ENCODE measurements at places on chromosomes 6 and 20. TPM values are rescaled to one million over a fixed set of nuclear protein-coding genes. Genes with fewer than 3 reads are reported as not detected.

NMBR gene
- not detected for total RNA-seq

DNA sequence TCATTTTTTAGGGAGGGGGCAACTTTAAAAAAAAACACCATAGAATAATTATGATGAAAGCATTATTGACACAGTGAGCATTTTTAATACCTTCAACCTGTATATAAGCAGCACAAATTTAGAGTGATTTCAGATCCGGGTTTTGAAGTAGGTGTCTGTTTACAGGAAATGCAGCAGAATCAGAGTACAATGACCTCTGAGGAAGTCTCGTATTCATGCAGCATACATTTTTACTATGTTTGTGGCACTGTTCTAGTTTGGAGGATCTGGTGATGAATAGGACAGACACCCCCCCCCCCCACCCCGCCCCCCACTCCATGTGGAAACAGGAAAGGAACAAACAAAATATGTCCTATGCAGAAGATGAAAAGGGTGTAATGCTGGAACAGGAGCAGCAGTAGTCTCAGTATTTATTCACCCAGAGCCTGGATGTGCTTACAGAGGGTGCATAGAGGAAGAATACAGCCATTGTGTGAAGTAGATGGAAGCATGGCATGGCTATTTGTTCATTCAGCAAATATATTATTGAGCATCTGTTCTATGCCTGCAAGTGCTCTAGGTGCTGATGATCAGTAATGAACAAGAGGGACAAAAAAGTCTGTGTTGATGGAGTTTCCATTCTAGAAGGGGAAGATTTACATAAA is 19.7 kb downstream of the VAPB start:
- no peak for DNase-seq

DNA sequence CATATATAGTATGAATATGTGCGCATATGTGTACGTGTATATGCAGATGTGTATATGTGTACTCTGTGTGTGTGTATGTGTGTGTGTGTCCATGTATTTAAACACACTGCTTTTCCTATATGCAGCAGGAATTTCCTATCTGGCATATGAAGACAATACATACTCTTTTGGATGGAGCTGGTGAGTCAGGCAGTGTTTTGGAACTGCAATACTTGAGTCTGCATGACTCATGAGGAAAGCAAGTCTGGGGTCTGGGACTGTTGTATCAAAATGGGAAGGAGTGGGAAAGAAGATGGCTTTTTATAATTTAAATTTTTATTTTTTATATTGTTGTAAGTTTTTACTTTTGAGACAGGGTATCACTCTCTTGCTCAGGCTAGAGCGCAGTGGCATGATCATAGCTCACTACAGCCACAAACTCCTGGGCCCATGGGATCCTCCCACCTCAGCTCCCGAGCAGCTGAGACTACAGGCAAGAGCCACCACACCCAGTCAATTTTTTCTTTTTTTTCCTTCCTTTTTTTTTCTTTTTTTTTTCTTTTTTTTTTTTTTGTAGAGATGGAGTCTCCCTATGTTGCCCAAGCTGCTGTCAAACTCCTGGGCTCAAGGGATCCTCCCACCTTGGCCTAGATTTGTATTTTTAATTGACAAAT is 72.2 kb downstream of the ATXN1 start:
- no peak for DNase-seq

DNA sequence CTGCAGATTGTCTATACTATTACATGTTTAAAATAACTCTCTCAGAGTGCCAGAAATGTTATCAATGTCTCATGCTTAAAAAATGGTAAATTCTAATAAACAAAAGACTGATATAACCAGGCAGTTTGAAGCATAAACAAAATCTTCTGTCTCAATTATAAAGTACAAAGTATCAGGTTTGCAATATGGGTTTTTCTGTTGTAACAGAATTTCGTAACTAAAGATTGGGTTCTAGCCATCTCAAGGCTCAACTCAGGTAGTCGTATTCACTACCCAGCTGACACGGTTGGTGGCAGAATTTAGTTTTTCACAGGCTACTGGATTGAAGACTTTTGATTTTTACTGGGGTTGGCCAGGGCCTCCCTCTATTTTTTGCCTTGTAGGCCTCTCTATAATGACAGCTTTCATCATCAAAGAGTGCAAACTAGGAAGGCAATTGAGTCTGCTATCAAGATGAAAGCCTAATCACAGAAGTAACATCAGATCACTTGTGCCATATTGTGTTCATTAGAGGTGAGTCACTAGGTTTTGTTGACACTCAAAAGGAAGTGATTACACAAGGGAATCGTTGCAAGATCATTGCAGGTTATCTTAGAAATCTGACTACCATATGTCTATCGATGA is 3.6 kb downstream of the CYP39A1 start:
- DNase-seq = no peak

- no peak for DNase-seq
Measured at GRCh38 chr6:6771964-6772363, 183.4 kb downstream of the LY86 start.

HLA-DQB1 gene
- total RNA-seq = 15.3 TPM

DNA sequence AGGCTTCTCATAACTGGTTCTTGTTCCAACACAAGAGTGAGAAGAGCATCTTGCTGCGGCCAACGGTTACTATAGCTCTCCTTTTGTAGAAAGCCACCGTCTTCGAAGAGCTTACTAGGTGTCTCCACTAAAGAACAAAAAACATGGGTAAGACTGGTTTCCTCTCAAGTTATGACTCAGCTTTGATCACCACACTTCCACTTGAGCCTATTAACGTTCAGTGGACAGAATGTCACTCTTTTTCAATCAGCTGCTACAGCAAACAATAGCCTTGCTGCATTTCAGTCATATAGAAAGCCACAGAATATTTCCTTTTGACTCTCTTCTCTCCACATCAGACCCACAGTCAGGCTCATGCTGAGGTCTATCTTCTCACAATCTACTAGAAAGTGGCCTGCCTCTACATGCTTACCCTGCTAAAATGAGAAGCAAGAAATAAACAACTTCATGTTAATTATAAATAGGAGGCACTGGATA is 243.5 kb upstream of the PREP start:
- DNase-seq = no peak

GNAS-AS1 gene
- total RNA-seq = 0.80 TPM

CRISP3 gene
- not detected for total RNA-seq

DNA sequence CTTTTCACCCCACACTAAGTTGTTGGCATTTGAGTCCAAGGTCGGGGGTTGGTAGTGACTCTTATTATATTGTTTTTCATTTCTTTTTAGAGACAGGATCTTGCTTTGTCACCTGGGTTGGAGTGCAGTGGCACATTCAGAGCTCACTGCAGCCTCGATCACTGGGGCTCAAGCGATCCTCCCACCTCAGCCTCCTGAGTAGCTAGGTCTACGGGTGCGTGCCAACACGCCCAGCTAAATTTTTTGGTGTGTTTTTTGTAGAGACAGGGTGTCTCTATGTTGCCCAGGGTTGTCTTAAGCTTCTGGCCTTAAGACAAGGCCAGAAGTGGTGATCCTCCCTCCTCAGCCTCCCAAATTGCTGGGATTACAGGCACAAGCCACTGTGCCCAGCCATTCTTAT is 25.1 kb upstream of the TGM2 start:
- no peak for DNase-seq

GRCh38 chr20:31842471-31843157 is 2.8 kb downstream of the FOXS1 start:
- DNase-seq = peak; percentile 73

- no peak for DNase-seq
Measured at GRCh38 chr20:38032585-38033329, 499 bp downstream of the TTI1 start.

DNA sequence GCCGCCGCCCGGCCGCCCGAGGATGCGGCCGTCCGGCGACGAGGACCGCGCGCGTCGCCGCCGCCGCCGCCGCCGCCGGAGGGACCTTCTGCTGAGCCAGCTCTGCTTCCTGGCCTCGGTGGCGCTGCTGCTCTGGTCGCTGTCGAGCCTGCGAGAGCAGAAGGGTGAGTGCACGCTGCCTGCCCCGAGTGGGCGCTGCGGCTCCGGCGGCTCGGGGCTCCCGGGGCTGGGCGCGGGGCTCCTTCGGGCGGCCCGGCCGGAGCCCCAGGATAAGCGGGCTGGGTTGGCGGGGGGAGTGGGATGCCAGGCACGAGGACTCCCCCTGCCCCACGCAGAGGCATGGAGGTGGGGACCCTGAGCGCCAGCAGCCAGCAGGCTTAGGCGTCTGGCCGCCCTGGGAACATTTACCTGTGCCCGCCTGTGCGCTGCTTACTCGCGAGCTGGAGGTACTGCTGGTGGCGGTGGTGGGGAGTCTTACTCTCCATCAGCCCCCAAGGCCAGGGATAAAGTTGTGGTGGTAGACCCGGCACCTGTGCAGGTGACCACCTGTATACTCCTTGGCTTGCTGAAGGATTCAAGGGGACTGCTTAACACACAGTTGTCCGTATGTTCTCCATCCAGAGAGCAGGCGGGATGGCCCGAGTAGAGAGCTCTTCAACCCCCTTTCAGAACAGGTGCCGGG is 520 bp downstream of the SLC24A3 start:
- peak; percentile 73 for DNase-seq

BMP5 gene
- 4.6 TPM for total RNA-seq

GRCh38 chr6:55568808-55569439 is 10.1 kb downstream of the HMGCLL1 start:
- no peak for DNase-seq

DNA sequence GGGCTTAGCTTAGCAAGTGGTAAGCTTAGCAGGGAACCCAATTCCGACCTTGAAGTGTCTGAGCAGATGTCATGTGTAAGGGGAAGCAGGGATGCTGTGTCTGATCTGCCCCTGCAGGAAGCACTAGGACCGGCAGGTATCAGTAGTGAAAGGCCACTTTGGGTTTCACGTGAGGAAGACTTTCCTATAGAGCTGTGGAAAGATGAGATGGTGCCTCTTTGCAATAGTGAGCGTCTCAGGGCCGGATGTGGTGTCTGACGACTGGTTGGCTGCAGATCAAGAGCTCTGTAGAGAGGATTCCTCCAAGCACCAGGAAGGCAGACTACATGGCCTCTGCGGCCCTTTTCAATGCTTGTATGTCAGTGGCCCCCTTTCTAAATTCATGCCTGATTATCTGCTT is 98.3 kb downstream of the TIAM2 start:
- DNase-seq = no peak

DPPA5 gene
- total RNA-seq = not detected

ADAT2 gene
- total RNA-seq = 1.9 TPM

CDH26 gene
- 1.4 TPM for total RNA-seq

- no peak for DNase-seq
Measured at GRCh38 chr6:42337985-42338743, 113.6 kb downstream of the TRERF1 start.

- DNase-seq = no peak
Measured at GRCh38 chr6:78526432-78526831, 340.9 kb upstream of the IRAK1BP1 start.

DNA sequence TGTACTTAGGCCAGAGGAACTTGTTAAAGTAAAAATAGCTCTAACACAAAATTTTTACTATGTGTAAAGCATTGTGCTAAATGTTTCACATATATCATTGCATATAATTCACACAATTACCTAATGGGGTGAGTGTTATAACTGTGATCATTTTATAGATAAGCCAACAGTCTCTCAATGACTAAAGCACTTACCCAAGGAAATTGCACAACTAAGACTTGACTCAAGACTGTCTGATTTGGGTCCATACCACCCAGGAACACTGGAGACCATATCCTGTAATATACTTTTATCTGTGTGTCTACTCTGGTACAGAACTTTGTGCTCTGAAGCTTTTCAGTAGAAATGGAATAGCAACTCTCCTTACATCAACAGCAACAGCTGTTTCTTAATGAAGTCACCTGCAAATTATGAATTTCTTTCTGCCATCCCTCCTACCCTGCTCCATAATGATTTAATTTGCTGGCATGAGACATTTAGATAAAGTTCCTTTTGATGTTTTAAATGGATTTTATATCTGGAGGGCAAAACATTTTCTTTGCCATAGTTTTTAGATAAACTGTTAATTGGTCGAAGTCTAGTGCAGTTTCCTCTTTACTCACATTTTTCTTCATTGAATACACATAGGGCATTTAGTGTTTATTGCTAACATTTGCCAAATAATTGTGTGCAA is 47.5 kb downstream of the TSPYL4 start:
- DNase-seq = no peak

SLC4A11 gene
- 0.68 TPM for total RNA-seq

GRCh38 chr20:59866338-59866737 is 67.1 kb downstream of the SYCP2 start:
- DNase-seq = no peak

DNA sequence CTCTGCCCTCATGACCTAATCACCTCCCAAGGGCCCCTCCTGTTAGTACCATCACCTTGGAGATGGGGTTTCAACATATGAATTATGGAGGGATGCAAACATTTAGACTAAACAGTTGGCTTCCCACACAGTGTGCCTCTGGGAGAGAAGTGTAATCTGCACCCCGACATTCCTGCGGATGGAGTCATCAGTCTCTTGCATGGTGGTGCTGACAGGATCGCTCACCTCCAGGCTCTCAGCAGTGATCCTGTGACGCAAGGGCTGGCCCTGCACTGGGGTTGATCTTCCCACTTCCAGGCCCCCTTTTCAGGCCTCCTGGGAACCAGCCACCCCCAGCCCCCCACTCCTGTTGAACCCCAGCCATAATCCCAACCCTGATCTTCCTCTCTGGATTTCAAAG is 16.0 kb upstream of the PI16 start:
- DNase-seq = no peak

DNA sequence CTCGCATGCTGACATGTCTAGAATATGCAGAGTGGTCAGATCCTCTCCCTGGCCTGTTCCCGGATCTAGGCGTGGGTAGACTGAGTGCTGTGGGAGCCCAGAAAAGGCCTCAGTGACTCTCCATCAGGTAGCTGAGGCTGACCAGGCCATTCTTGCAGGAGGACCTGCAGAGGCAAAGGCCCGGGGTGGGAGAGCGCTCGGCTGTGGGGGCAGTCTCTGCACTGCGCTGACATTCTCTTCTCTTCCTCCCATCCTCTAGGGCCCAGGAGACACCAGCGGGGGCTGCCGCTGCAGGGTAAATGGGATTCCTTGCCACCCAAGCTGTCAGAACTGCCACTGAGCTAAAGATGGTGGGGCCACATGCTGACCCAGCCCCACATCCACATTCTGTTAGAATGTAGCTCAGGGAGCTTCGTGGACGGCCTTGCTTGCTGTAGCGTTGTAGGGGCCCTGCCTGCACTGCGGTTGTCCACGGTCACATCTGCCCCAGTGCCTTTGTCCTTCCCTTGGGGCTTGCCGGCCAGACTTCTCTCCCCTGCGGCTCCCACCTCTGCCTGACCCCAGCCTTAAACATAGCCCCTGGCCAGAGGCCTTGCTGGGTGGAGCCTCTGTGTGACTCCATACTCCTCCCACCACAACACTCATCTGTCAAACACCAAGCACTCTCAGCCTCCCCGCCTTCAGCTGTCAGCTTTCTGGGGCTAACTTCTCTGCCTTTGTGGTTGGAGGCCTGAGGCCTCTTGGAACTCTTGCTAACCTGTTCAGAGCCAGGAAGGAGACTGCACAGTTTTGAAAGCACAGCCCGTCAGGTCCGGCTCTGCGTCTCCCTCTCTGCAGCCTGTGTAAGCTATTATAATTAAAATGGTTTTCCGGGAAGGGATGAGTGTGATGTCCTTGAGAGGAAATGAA is 22.2 kb downstream of the RBCK1 start:
- DNase-seq = no peak

Measured in left cardiac atrium (tissue), 4 donors.